Iris pigment epithelial cell (primary cell): ENCODE measurements at places on chromosomes 12 and 14.
A peak's percentile ranks its signal among the peaks of the same experiment; 100 is the strongest.

DNA sequence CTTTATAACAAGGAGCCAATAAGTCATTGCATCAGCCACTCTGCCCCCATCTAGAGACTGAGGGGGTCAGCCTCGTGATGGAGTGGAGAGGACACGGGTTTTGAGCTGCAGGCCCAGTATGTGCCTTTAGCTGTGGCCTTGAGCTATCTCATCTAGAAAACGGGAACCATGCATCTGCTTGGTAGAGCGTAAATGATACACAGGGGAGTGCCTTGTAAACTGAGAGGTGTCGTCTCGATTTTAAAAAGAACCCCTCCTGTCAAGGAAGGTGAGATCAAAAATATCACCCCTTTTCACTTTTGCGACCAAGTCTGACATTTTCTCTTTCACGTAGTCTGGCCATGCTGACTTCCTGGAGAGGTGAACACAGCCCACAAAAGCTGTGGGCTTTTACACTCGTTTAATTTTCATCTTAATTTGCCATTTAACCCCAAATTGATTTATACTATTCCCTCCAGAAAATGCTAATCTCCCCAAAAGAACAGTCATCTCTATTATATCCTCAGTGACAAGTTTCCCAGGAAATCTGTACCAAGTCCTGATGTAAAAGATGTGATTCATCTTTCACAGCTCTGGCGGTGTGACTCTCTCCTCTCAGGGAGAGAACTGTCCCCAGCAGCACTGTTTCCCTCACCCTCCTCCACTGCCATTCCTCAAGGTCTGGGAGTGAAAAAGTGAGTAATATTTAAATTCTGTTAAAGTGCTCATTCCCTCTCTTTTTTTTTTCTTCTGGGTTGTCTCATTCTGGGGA is 30.6 kb downstream of the VCPKMT start:
- DNase-seq = peak; percentile 49

DNA sequence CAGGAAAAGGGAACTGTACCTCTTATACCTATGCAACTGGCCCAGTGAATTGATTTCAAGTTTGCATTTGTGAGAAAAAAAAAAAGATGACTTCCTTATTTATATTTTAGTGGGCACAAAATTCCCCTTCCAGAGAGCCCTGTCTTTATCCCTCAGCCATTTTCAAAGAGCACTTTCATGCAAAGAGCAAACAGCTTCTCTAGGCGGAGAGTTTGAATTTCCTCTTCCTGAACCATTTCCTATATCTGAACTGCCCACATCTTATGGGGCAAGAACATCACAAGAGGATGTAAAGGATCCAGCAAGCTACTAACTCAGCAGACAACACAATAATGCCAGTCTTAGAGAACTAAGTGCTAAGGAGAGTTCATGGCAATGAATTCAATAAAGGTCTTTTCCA is 22.3 kb upstream of the PLXNC1 start:
- DNase-seq = no peak

- DNase-seq = no peak
Observed at GRCh38 chr12:10155966-10156365, 16.0 kb downstream of the OLR1 start.

- DNase-seq = peak; percentile 35
Observed at GRCh38 chr12:99767809-99768208, 120.3 kb downstream of the GARIN6 start.

GRCh38 chr14:95486875-95487668 is 29.4 kb downstream of the SYNE3 start:
- no peak for DNase-seq

DNA sequence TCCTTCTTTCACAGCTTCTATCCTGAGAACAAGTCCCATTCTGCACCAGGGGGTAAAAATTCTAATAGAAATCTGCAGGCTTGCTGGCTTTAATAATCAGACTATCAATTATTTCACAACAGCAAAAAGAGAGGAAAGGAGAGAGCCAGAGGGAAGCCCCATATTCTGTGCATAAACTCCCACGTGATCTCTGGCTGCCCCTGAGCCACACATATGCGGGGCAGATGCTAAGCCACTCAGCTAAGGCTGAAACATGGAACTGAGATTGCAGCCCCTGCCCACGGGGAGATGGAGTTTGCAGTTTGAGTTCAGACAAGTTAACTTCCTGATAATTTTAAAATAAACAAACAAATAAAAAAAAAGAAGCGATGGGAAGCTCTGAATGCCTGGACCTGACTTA is 254.4 kb upstream of the CCDC196 start:
- no peak for DNase-seq

DNA sequence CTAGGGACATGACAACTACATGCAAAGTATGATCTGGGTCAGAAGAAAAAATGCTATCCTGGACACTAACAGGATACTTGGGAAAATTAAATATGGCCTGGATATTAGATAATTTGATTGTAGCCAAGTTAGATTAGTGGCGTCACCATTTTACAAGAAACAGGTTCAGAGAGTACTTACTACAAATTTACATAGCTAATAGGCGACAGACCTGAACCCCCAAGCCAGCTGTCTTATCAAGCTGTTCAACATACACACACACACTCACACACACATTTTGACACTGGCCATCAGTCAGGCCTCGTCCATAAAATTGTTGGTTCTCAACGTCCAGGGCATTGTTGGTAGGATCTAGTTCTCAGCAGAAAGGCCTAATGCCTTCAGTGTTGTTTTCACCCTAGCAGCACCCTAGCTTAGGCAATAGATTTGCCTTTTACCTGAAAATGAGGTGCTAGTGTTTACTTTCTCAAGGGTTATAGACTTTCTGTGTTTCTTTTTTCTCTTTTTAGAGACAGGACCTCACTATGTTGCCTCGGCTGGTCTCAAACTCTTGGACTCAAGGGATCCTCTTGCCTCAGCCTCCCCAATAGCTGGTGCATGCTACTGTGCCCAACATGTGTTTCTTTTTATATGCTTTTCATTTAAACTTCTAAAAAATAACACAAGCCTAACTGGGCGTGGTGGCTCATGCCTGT is 3.3 kb upstream of the C14orf93 start:
- DNase-seq = no peak

GRCh38 chr12:102249079-102249841 is 51.6 kb upstream of the PMCH start:
- peak; percentile 4 for DNase-seq

DNA sequence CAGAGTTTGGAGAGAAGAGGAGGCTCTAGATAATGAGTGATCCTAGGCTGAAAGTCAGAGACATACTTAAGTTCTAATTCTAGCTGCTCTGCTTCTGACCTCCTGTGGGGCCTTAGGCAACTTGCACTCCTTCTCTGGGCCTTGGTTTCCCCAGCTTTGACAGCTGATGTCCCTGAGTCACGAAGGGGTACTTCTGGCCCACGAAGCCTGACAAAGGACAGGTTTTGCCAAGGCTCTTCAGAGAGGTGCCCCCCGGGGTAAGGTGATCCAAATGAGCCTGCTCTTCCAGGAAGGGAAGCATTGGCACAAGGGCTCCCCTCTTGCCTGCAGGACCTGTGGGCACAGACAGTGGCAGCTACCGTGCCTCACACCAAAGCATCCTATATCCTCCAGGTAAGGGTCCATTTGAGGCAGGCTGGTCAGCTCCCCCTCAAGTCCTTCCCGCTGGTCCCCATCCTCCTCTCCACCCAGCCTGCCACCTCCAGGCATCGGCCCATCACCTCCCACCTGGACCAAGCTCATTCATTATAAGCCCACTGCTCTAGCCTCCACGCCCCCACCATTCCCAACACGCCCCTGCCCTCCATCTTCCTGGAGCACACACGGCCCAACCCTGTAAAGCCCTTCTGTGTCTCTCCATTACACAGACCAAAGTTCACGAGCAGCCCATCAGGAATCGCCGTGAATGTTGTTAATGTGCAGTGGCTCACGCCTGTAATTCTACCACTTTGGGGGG is 1.9 kb upstream of the PPP1R13B start:
- no peak for DNase-seq

DNA sequence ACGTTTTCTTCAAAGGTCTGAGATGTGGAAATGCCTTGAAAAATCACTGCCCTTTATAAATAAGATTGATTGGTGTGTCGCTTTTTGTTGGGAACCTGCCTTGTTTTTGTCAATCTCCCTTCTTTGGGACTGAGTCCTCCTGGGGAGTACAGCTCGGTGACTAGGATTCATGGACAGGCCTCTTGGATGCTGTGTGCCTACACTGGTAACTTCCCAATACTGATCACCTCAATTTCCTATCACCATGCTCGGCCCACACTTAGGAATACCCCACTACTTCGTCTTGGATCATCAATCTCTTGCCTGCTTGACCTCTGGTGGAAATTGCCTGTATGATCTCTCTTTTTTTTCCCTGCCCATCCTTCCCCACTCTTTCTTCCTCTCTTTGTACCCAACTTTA is 34.2 kb downstream of the NTN4 start:
- no peak for DNase-seq

DNA sequence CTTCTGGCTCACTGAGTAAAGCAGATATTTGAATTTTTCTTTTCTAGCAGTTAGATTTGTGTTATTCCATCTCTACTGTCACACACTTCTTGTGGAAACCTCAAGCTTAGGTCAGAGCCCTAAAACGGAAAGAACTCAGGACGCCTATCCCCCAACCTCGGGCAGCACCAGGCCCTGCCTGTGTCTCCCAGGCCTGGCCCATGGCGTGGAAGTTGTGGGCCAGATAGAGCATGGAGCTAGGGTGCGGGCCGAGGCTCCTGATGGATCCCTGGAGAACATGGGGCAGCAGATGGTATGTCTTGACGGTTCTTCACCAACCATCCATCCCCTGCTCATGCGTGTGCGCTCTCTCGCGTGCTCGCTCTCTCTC is 20.6 kb downstream of the P2RX4 start:
- DNase-seq = no peak

DNA sequence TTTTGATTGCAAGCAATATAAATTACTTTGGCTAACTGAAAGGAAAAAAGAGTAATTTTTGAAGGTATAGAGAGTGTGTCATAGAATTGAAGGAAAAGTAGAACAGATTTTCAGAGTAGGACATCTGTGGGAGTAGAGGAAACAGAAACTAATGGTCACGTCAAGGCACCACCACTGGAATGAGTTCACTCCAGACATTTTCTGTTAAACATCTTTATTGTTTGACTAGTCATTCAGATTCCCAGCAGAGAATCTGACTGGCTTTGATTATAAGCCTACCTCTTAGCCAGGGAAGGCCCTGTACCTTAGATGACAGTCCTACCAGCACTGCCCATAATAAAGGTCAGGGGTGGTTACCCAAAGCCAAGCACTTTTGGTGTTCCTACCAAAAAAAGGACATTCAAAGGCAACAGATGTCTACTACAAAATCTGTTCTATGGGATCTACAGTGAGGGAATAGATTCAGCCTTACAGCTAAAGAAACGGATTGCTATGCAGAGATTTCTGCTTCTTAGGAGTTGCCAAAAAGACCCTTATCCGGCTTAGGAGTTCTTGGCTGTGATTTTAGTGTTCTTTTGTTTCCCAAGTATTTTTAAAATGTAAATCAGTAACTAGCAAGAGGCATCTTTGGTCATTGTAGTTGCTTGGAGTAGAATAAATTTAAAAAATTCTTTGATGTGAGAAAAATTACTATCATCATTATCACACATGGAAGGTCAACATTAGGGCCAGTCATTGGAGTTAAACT is 410.8 kb downstream of the RAD51B start:
- DNase-seq = no peak

DNA sequence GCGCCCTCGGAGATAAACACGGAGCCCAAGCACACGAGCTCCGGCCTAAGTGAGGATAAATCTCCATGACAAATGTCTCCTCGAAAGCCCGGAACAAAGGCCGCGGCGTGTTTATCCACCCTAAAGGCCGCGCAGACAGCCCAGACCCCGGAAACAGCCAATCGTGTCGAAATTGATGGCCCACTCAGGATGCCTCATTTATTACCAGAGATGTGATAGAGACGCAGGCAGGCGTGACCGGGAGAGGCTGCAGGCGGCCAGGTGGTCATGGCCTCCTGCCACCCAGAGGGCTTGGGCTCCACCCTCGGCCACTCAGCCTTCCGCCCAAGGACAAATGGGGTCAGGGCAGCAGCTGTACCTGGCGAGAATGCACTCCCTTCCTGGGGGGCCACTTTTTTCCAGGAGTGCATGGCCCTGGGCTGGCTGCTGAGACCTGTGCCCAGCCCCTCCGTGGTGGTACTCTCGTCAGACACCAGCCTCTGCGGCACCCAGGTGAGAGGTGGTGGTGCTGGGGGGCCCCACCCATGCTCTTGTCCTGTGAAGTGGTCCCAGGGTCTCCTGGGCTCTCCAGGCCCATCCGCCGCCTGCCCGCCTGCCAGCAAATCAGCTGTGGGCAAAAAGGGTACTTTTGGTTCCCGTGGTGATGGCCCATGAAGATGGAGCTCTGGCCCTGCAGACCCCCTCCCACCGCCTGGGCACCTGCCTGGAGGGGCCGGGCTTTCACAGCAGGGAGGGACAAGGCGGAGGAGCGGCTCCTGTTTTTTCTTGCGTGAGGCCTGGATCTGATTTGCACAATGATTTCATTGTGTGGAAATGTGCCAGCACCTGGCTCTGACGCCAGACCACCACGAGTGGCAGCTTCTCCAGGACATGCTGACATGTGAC is 211.5 kb upstream of the C14orf180 start:
- DNase-seq = no peak

DNA sequence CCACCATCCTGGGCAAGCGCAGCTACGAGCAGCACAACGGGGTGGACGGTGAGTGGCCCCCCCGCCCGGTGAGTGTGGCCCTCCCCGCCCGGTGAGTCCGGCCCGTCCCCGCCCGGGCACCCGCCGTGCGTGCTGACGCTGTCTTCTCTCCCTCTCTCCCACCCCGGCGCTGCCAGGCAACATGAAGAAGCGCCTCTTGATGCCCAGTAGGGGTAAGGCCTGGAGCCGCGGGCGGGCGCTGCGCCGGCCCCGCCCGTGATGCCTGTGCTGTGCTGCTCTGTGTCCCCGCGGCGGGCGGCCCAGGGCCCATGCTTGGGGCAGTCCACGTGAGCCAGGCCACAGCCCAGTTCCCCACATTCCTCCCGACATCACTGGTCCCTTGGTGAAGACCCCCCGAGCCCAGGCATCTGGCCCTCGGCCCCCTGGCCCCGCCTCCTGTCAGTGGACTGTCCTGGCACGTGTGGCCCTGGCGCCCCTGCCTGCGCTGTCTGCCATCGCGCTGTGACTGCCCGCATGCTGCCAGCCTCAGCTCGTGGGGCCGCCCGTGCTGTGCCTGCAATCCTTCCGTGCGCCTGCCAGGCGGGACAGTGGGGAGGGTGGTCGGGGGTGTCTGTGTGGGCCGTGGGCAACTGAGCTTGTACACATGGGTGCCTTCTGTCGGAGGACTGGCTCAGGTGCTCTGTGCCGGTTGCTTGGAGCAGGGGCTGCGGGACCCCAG is 7.9 kb upstream of the CRIP2 start:
- no peak for DNase-seq

GRCh38 chr14:52402812-52403526 is 88.9 kb downstream of the PTGER2 start:
- DNase-seq = peak; percentile 81

- no peak for DNase-seq
Observed at GRCh38 chr12:106039242-106039641, 99.5 kb downstream of the NUAK1 start.

DNA sequence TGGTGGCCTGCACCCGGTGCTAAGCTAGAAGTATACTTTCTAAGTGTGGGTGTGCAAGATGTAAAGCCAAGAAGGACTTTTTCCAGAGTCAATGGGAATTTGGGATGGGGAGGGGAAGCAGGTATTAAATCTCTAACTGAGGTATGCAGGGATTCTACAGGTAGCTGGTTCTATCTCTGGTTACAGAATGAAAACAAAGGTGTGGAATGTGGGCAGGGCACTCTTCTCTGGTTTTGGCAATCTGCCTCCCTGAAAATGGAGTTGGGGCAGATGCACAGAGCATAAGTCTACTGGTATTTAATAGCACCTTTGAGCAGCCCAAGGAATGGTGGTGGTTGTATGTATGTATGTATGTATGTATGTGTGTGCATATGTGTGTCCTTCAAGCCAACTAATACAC is 66.7 kb upstream of the PPP1R12A start:
- DNase-seq = no peak

- no peak for DNase-seq
Observed at GRCh38 chr12:75798136-75798926, 233.2 kb downstream of the PHLDA1 start.
